Fibroblast of skin of left biceps (primary cell): ENCODE measurements at places on chromosomes 5 and 9.

DNA sequence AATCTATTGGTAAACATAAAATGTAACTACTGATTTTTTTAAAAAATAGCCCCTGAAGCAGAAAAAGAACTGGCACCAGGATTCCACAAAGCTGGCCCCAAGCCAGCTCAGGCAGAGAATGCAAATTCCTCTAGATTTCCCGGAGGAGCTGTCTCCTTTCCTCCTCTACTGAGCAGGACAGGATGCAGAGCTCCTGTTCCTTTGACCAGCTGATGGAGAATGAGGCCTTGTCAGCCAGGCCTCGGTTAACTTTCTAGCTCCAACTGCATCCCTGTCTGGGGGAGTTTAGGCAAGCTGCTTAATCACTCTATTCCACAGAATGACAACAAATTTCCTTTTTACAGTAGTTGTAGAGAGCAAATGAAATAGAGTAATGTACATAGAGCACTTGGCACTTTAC, 155.5 kb downstream of the GNAQ start:
- DNase-seq = no peak

- DNase-seq = no peak
Observed at GRCh38 chr5:926417-927171, 33.9 kb downstream of the TRIP13 start.

DNA sequence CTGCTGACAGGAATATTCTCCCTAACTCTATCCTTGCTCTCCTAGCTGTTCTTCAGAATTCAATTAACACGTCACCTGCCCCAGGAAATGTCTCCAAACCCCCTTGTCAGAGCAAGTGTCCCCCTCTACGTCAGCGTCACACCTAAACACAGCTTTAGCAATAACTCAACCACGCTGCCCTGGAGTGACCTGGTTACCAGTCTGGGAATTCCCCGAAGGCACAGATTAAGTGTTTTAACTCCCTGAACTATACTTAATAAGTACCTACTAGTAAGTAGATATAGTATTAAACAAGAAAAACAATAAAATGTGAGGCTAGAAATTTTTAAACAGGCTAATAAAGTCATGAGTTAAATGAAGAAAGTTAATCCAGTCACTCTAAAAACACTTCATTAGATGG, 78.4 kb downstream of the FANCC start:
- DNase-seq = no peak

GRCh38 chr5:137667341-137667740, 68.5 kb downstream of the KLHL3 start:
- no peak for DNase-seq

DNA sequence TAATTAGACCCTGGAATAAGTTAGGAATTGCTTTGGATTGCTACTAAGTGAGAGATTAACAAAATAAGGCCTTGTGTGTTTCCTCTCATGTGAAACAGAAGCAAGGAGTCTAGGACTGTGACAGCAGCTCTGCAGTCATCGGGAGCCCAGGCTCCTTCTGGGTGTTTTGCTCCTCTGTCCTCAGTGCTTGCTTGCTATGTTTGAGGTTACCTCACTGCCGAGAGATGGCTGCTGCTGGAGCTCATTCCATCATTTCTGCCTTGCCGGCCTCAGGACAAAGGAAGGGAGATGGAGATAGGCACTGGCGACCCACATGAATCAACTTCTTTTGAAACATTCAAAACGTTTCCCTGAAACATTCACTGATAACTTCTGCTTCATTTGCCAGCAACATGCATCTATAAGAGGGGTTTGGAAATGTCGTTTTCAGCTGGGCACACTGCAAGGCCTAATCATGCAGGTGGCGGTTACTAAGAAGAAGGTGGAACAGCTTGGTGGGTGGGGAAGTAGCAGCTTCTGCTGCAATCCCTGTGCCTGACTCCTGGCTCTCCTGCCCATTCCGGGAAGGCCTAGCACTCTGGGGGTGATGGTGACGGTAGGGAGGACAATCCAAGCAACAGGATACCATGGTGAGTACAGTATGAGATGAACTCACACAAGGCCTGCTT, 77.2 kb upstream of the CD180 start:
- DNase-seq = no peak

- DNase-seq = no peak
Observed at GRCh38 chr9:124270504-124271335, 13.0 kb downstream of the NEK6 start.

- DNase-seq = no peak
Observed at GRCh38 chr9:111231801-111232580, 98.0 kb downstream of the OR2K2 start.

- DNase-seq = no peak
Observed at GRCh38 chr9:93488244-93488643, 34.9 kb upstream of the FAM120AOS start.

DNA sequence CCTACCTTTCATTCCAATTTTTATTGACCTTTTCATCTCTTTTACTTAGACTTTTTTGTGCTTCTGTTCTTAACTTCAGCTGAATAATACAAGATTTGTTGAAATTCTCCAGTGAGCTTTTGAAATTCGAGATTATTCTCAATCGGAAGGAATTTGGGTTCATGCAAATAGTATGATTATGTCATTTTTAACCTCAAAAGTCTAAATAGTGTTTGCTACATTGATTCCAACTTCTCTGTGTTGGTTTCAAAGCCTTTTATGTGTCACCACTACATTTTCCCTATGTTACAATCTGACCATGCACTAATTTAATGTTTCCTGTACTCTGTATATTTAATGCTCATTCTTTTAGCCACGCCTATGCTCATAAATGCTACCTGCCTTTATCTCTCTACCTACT, 44.1 kb downstream of the VPS13A start:
- no peak for DNase-seq

DNA sequence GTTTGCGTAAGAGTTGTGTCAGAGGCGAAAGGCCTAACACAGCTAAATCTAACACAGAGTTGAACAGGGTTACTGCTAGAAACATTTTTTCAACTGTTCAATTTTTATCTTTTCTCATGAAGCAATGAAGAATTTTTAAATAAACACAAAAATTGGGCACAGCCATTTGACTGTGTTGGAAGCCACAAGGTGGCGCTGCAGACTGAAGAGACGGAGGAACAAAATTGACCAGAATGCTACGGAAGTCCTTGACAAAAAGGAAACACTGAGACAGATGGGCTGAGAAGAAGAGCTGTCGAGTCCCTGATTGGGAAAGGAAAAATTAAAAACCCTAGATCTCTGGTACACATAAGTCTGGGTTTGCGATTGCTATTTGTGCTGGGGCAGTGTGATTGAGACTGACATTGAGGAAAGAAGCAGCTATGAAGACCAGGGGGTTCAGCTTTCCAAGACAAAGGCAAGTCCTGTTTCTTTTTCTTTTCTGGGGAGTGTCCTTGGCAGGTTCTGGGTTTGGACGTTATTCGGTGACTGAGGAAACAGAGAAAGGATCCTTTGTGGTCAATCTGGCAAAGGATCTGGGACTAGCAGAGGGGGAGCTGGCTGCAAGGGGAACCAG, at the start of gene PCDHB9:
Gene PCDHB9, plus strand, starts transcription at position 265 of the 616 bp plus-strand sequence. Its CDS starts 158 bp downstream, at position 423.
- no peak for DNase-seq

DNA sequence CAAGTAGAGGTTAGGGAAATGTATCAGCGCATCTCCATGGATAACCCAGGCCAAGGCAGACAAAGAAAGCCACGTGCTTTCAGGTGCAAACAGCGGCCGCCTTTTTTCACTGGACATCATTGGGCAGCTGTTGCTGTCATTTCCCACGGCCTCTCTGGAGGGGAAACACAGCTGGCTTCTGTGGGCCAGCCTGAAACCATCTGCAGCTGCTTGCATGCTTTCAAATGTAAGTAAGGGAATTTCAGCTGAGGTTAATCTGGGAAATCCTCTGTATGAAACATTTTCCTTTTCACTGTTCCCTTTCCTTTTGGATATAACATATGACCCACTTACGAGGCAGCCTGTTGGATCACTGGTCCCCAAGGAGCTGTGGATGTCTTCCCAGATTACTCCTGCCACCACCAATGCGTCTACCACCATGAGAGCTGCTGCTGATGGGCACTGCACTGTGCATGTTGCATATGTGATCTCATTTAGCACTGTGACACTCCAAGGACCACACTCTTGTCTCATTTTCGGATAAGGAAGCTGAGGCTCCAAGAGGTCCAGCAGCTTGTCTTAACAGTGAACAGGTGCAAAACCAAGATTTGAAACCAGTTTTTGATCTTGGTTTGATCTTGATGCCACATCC, 106.3 kb downstream of the C9orf152 start:
- no peak for DNase-seq

- no peak for DNase-seq
Observed at GRCh38 chr5:157648275-157648990, 3.8 kb downstream of the SOX30 start.

DNA sequence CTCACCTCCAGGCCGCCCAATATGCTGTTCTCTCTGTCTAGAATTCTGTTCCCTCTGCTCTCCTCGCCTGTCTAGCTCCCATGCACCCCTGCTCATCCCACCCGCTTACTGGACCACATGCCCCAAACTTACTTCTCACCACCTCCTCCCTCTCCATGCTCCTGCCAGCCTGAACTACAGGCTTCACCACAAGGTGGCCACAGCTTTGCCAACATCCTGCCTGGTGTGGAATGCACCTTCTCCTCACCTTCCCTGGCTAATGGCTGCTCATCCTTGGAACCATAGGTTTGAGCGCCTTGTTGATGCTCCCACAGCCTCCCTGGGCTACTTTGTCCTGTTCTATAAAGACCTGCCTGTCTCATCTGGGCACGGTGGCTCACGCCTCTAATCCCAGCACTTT, 9.6 kb downstream of the LAMC3 start:
- no peak for DNase-seq

DNA sequence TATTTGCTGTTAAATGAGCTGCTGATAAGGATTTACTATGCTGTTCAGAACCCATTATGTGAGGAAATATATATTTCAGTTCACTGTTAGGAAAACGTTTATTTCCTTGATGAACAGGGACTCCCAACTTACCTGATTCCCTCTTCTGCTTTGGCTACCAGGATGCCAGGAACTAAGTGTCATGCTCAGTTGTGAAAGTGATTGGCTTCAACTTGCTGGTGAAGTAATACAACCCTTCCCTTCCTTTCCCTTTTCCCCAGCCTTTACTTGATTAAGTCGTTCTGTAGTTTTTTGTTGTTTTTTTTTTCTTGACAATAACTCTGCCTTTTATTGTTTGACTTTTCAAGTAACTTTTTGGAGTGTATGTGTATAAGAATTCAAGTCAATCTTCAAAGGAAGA, 309.3 kb downstream of the DOCK8 start:
- no peak for DNase-seq
